ENCODE measurements at places on chromosomes 1 and 21.

- no peak for DNase-seq
Measured at GRCh38 chr1:203776636-203777035, 11.7 kb downstream of the LAX1 start.

DNA sequence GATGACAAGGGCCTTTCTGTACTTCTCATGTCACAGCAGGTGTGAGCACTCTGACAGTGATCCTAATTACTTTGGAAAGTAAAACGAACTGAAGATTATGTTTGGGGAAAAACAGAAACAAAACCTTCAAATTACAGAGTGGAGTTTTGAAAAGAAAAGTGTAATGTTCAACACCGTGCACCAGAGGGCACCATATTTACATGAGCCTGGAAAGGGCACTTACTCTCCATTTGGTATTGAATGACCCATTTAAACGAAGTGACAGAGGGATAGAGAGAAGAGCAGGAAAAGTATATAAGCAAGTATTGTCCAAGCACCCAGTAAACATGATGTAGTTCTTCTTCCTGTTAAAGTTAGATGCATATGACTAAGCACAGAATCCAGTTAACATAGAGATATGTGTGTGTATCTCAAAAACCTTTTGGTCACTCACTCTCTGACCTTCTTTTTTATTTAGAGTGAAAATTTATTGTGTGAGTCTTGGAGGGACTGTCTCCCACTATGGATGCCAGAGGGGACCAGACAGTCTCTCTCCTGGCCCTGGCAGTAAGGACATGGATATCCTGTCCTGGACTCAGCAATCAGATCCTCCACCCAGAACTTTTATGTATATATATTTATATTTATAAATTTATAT is 3.8 kb upstream of the RGSL1 start:
- DNase-seq, result peak; percentile 69

DNA sequence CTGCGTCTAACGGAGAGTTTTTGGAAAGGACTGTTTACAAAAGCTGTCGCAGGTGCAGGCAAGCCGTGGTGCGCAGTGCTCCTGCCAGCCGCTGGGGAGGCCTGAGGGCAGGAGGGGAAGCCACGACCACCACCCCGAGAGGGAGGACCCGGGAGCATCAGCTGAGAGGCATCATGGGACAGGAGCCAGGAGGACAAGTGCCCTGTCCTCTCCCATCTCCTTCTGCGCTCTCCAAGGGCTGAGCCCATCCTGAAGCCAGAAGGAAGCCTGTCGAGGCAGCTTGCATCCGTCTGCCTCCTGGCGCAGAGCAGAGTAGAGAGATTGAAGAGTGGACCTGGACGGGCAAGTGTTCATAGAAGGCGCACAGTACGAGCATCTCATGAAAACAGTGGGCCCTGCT is 310.9 kb downstream of the KIF26B start:
- DNase-seq, result no peak

GRCh38 chr1:9413877-9414213 is 121.2 kb downstream of the SPSB1 start:
- no peak for DNase-seq

DNA sequence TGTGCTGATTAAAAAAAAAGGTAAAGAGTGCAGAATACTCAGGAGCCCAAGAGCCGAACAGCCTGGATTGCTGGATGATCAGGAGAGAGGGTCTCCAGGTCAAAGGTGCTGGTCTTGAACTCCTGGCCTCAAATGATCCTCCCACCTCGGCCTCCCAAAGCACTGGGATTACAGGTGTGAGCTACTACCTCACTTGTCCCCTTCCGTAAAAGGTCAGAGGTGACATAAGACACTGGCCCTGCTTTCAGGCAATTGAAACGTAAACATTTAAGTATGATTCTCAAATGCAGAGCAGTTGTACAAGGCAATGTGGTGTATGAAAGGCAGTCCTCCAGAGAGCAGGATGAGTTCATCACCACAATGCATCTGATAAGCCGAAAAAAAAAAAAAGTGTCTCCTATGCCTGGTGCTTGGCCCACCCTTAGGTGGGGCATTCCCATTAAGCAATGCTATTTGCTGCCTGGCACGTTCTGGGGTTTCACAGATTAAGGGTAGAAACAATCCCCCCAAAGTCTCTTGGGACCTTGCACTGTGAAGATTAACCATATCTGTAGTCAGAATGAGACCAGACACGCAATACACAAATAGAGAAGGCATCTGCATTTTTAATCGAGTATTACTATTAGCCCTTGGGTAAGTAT is 47.7 kb downstream of the PARP1 start:
- peak; percentile 92 for DNase-seq

- DNase-seq, result no peak
Measured at GRCh38 chr1:231729544-231729943, 103.0 kb downstream of the DISC1 start.

DNA sequence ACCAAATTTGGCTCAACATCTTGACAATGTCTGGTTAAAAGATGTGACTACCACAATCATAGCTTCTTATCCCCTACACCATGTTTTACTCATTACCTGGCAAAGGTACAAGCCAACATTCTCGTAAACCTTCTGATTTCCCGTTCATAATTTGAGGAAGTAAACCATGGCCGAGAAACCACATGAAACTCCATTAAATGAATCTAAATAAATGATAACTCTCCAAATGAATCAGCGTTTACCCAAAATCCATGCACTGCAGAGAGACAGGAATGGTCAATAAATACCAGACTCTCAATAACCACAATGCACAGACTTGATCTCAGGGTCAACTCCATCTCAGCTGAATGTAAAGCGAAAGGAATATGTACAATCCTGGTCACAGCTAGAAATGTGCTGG is 125.2 kb downstream of the TYW3 start:
- DNase-seq, result no peak

GRCh38 chr1:43438006-43438405 is 15.7 kb downstream of the HYI start:
- no peak for DNase-seq

GRCh38 chr1:183277821-183278738 is 92.0 kb downstream of the LAMC2 start:
- peak; percentile 17 for DNase-seq

DNA sequence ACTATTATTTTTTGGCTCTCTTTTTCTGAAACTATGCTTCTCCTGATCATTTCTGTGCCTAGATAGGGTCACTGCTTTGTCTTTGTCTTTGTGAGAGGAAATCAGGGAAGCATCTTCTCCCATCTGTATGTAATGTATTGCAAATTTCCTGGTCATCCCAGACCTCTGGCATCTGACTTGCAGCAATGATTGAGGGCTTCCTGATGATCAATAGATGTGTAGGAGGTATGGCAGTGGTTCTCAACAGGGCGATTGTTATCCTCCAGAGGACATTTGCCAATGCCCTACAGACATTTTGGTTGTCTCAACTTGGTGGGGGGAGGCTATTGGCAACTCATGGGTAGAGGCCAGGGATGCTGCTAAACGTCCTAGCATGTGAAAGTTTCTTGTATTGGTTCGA is 64.7 kb downstream of the RGL1 start:
- no peak for DNase-seq

GRCh38 chr1:157195521-157196244 is 57.5 kb upstream of the ETV3 start:
- DNase-seq, result no peak

DNA sequence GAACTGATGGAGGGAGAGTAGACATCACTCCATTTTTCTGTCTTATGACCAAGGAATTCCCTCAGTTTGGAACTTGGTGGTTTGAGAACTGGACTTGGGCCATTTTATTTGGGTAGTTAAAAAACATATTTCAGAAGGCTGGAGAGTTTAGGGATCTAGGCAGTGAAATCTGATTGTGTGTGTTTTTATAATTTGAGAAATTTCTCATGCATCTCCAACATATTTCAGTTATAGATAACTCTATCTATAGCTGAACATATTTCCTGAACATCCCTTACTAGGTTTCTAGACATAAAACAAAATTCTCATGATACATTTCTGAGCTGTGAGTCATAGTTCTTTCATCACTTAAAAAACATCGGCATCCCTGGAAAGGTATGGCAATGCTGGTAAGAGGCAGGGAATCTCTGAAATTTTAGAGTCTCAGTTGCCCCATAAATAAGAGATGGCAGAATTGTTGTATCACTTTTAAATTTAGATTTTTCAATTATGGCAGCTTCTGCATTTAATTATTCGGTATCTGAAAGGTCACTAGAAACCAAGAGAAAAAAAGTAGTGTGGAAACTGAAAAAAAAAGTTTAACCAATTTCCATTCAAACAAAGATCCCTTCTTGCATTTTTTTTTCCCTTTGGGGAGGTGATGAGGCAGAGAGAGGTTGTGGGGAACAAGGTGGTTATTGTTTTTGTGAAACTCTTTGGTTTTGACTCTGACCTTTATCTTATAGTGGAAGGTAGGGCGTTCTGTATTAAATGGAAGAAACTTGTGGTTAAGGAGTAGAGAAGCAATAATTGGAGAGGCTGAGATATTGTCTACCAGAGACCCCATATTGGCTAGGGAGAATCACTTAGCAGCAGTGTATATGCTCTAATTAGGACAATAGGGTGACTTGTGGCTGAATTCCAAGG is 102.9 kb downstream of the FASLG start:
- DNase-seq, result no peak

DNA sequence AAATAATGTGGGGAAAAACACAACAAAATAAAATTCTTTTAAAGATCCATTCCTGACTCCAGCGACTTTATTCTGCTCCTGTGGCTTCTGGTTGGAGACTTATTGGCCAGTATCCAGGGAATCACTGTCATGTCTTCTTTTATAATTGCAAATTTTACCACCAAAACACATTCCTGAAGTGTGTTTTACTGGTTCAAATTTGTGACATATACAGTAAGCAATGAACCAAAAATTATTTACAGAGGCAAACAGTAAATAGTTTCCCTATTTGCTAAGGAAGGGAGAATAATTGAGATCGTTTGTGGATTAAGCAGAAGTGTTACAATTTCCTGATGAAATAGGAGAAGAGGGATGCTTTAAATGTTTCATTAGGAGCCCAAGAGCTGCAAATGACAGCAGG is 118.7 kb downstream of the ZNF281 start:
- no peak for DNase-seq

DNA sequence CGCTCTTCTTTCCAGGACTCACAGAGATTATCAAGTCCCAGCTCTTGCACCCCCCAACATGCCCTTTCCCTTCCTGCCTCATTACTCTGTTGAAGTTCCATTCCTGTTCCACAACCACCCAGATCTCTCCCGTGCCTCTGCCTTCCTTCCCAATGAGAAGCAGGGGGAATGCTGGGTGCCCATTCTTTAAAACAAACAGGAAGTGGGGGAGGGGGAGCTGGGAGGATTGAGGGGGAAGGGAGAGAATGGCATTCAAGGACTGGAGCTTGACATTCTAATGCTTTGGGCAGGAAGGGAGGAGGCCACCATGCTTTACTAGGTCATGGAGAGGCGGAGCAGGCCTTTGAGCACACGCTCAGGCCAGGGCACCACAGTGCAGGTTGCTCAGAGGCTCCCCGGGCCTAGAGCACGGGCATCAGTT is 150.3 kb upstream of the IRF2BP2 start:
- DNase-seq, result no peak

GRCh38 chr1:241172486-241172885 is 184.5 kb downstream of the RGS7 start:
- no peak for DNase-seq

DNA sequence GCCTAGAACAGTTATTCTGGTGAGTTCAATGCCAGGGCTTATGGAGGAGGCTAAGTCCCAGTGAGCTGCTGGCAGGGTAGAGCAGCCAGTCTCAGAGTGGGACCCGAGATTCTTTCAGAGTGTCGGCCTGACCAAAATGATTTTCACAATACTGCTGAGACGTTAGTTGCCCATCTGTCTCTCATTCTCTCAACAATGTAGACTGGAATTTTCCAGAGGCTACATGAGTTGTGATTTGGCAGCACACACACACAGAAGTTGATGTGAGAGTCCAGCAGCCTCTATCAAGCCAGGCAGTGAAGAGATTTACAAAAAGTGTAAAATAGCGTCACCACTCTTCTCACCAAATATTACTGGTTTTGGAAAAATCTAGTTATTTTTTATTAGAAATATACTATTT is 21.7 kb downstream of the CACNA1S start:
- no peak for DNase-seq

GRCh38 chr1:180234369-180235076 is 4.5 kb downstream of the LHX4 start:
- no peak for DNase-seq

- no peak for DNase-seq
Measured at GRCh38 chr1:198878566-198878965, 239.7 kb downstream of the PTPRC start.

GRCh38 chr1:62362061-62362917 is 43.1 kb upstream of the KANK4 start:
- no peak for DNase-seq

DNA sequence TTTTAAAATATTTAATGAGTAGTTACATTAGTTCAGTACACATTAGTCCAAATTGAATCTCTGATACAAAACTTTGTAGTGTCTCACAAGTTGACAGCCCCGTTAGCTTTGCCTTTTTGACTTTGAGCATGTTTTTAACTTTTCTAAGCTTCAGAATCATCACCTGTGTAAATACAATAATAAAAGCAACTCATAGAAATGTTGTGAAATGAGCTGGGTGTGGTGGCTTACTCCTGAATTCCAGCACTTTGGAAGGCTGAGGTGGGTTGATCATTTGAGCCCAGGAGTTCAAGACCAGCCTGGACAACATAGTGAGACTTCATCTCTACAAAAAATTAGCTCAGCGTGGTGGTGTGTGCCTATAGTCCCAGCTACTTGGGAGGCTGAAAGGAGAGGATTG is 11.1 kb downstream of the RRP15 start:
- DNase-seq, result no peak

DNA sequence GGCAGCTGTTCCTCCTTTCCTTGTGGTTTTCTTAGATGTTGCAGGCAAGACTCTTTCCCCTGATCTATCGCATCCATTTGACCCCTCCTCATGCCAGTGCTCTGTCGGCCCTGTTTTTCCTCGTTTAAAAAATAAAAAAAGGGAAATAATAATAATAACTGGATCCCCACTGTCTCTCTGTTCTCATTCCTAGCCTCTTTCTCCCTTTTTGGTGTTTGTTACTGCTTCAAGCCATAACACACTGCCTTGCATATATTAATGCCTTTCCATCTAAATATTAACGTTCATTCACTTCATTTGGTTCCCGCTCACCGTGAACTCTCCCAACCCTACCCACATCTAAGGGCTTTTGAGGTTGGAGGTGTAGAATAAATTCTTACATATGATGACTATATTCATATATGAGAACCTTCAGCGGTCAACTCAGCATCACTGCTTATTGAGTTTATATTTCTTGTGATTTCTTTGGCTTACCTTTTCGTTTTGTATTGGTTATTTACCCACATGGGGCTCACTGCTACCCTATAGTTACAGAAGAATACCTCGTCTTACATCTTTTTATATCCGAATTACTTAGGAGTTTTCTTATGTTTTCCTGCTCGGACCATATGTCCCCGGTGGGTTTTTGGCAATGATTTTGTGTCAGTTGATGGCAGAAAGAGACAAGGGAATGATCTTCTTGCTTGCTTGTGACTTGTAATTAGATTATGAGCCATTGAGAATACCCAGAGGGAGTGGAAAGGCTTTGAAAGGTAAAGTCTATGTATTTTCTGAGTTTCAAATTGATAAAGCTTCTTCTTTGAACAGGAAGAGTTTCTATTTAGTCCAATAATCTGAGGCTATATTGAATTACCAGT is 805 bp downstream of the ATG4C start:
- DNase-seq, result peak; percentile 8

Measured in D341Med (cell line).